ENCODE measurements at places on chromosomes 3 and 15.

DNA sequence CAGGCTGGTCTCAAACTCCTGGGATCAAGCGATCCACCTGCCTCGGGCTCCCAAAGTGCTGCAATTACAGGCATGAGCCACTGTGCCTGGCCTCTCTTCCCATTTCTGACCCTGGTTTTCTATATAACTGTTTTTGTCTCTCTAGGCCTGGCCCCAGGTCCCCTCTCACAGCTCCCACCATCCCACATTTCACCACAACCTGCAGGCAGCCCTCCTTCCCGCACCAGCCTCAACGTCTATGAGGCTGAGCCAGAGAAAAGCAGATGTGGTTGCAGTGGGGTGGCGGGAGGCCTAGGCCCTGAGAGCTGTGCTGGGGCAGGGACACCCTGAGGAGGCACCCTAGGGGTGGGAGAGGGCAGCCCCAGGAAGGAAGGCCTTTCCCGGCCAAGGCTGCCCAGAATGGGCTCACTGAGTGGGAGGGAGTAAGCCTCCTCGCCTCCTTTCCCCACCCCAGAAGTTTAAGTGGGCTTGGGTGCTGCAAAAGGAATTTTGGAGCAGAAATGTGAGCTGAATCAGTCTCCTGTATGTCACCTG is 99.7 kb downstream of the LSM3 start:
- DNase-seq: no peak

DNA sequence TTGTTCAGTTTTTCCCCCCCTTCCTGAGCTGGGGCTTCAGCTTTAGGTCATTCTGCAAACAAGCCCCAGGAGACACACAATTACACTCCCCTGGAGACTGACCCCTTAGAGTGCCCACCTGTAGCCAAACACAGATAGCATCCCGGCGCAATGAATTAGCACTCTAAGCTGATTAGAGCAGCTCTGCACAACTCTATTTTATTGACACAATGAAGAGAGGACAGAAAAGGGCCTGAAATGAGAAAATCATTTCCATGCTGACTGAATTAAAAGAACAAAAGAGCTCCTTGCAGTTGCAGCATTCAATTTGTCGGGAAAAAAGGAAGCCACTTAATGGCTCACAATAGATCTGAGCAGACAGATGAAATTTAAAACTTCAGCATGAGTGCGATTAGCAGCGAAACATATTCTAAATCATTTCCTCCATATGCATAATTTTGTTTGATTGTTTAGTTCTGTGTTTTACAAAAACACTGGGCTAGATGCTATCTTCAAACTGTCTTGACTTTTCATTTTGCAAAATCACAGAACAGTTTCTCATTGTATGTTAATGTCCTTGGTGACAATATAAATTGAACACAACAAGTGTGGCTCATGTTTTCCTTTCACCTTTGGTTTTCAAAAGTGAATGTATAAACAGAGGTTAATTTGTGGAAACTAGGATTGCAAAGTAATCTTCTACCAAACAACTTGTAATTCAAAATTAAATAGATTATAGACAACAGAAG is 308.6 kb downstream of the MECOM start:
- no peak for DNase-seq

- no peak for DNase-seq
These were observed 148.5 kb downstream of the OSBPL10 start for GRCh38 chr3:31832551-31832950.

GRCh38 chr15:70169147-70169546 is 71.4 kb upstream of the TLE3 start:
- no peak for DNase-seq

GRCh38 chr3:126872701-126873342 is 110.1 kb upstream of the PLXNA1 start:
- DNase-seq: no peak

DNA sequence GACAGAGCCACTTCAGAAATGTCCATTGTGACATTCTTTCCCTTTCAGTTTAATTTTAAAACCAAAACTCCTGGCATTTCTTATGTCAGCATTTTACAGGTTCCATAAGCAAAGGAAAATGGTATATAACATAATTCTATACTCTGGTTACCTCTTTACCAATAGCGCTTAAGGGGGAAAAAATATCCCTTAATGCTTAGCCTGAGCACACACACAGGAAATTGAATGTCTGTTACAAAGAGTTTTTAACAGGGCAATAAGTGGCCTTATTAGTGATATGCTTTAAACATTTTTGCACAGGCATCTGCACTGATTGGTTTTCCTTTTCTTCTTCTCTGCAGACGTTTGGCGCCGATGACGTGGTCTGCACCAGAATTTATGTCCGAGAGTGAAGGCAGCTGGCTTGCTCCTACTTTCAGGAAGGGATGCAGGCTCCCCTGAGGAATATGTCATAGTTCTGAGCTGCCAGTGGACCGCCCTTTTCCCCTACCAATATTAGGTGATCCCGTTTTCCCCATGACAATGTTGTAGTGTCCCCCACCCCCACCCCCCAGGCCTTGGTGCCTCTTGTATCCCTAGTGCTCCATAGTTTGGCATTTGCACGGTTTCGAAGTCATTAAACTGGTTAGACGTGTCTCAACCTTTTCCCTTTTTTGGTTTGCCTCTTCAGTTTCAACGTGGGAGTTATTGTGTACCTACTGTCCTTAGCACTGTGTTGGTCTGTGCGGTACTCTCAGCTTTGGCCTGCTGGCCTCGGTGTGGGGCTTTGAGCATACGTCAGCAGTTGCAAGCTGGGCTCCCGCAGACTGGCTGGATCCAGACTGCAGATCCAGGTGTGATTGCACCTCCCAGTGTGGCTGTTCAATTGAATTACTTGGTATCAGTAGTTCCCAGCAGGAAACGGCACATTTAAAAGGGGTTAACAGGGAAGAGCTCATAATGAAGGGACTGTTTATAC is 7.7 kb downstream of the CRABP1 start:
- DNase-seq: no peak

DNA sequence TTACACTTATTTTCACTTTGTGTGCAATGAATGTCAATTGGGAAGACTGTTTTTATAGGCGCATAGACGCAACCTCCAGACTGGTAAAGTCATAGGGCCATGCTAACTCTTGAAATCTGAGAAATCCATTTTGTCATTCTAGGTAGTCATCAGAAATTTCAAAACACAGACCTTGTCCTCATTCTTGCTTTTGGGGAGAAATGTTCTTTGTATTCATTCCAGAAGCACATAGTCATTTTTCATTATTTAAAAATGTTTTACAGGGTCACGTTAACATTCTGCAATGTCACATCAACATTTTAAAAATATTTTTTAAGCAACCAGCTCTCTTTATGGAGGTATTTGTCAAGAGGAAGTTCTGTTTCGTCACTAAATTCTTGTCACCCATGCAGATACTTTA is 898.4 kb downstream of the PDCD6IP start:
- DNase-seq: no peak

GRCh38 chr15:40084650-40085049 is 24.0 kb downstream of the BMF start:
- no peak for DNase-seq

DNA sequence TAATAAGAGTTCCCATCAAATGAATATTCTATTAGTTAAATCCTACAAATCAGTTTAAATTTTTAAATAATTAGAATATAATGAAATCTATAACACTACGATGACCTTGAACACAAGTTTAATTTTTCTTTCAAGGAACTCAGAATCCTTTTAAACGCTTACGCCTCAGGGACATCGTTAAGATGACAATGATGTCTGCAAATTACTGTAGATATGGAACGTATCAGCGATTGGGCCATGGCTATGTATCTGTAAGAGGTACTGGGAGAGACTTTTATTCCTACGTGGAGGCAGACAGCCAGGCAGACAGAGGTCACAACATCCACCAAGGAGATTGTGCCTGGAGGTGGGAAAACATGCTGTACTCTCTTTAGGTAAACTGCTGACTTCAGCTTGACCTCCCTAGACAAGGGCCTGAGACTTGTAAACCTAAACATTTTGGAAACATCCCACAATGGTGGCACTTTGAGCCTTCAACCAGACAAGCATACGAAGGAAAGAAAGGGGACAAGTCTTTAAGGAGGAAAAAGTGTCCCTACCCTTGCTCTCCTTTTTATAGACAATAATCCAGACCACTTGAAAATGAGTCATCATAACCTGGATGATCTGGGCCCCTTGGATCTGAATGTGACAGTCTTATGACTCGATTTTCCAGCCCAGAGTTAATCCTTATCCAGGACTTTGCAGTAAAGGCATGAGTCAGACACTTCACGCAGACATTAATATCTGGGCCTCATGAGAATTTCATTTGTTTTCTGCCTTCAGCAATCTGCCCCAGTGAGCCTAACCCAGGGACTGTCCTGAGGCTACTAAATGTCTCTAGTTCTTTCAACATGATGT is 6.8 kb upstream of the LDHAL6B start:
- no peak for DNase-seq

- DNase-seq: no peak
These were observed 5.5 kb downstream of the PAQR5 start for GRCh38 chr15:69304182-69304545.

GRCh38 chr3:186569779-186570095 is 783 bp upstream of the DNAJB11 start:
- no peak for DNase-seq

GRCh38 chr15:90230071-90230494 is 3.7 kb downstream of the CIB1 start:
- DNase-seq: no peak
